ENCODE measurements at places on chromosomes 4 and X. TPM values are rescaled to one million over a fixed set of nuclear protein-coding genes. Genes with fewer than 3 reads are reported as not detected.

The CT83 gene
- total RNA-seq, result not detected

The CT45A3 gene
- not detected for total RNA-seq

The PNMA5 gene
- not detected for total RNA-seq

The BCAP31 gene
- 188 TPM for total RNA-seq

The ASMT gene
- not detected for total RNA-seq

The FRAS1 gene
- 1.3 TPM for total RNA-seq

The FAM184B gene
- under 0.01 TPM for total RNA-seq

The SCD5 gene
- 3.7 TPM for total RNA-seq

The FAM9B gene
- not detected for total RNA-seq

The SH3D19 gene
- total RNA-seq, result 18.4 TPM

The FATE1 gene
- not detected for total RNA-seq

The TKTL2 gene
- not detected for total RNA-seq

The POU3F4 gene
- total RNA-seq, result not detected

The GSX2 gene
- total RNA-seq, result 0.12 TPM

The GAB3 gene
- total RNA-seq, result 1.4 TPM

The ADGRL3 gene
- total RNA-seq, result 0.11 TPM
